ENCODE measurements at places on chromosomes 6 and 20. TPM values are rescaled to one million over a fixed set of nuclear protein-coding genes. Genes with fewer than 3 reads are reported as not detected.

DNA sequence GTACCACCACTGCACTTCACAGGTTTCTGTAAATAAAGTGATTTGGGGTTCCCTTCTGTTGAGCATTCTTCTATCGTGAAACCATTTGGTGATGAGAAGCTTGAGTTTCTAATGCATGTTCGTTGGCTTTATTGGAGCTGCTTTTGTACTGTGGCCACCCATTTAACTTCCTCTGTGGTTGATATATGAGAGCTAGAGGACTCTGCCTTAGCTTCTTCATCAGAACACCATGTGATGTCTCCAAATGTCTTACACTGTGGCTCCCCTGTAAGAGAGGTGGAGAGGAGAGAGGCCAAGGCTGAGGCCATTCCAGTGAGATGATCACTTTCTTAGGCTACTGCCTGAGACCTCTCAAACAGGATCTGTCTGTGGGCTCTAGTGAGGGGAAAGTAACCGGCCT lies 114.5 kb downstream of the SLC16A10 start:
- no peak for DNase-seq

CLVS2 gene
- under 0.01 TPM for polyA plus RNA-seq

DNA sequence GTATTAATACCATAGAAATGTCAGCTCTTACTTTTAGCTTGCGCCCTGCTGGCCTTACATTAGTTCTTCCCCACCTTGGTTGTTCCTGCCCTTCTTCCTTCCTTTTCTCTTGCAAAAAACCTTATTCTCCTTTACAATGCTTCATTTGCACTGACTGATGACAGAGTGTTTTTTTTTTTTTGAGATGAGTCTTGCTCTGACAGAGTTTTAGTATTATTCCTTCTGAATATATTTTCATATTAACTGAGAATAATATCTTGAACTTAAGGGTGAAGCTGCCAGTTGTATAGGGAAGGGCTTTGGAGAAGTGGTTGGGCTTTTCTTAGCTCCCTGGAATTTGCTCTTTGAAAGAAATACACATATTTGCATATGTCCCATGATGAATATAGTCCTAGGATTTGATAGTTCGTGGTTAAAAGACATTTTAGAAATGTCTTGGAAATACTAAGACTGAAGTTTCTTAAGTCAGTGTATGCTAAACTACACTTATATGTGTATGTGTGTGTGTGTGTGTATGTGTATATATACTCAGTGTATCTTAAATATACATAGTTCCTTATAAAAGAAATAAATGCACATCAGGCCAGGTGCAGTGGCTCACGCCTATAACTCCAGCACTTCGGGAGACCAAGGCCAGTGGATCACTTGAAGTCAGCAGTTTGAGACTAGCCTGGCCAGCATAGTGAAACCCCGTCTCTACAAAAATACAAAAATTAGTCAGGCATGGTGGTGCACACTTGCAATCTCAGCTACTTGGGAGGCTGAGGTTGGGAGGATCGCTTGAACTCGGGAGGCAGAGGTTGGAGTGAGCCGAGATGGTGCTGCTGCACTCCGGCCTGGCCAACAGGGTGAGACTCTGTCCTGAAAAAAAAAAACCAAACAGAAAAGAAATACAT lies 216.1 kb upstream of the MYLIP start:
- no peak for DNase-seq

DNA sequence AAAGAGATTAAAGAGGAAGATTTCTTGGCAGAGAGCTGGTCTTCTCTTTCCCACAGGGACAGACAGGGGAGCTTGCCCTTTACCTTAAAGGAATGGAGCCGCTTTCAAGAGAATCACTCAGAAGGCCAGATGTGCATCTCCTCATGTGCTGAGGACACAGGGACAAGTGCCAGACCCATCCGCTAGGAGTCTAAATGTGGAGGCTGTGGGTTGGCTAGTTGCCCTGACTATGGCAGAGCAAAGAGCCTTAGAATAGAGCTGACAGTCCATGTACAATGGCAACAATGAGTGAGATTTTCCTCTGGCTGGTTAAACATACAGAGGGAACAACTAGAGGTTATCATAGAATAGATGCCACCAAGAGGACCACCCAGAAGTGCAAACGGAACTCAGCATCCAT lies 7.3 kb upstream of the DOK5 start:
- no peak for DNase-seq

HLA-F gene
- polyA plus RNA-seq, result 30.7 TPM

SPATS1 gene
- not detected for polyA plus RNA-seq

DNA sequence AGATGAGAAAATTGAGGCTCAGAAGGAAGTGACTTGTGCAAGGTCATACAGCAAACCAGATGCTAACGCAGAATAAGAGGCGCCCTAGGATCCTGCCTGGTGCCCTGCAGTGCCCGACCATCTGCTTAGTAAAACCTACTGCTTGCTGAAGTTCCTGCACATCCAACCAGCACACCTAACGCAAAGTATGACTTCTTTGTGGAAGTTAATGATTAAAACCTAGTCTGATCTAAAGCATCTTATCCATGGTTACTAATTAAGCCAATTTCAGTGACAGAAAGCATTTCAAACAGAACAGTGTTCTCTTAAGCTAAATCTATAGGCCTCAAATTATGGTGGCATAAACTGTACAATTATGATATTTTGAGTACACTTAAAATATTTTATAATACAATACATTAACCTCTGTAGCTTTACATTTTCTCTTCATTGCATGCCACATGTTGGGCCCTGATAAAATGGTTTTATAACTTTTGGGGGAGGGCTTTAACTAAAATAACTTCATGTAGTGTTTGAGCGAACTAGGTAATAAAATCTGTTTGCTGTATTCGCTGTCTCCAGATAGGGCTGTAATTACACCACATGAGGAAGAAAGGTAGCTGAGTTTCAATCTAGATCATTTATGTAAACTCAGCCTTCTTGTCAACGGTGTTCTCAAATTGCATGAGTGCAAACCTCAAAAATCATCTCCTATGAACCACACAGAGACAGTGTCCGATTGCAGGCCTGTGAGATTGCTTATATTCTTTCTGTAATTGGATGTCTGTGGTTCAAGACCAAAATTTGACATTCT lies 37.5 kb upstream of the BEND3 start:
- DNase-seq, result peak; percentile 4

GRCh38 chr20:3135507-3136070 lies 24.1 kb downstream of the FASTKD5 start:
- no peak for DNase-seq

CST7 gene
- polyA plus RNA-seq, result 0.09 TPM

ZNF165 gene
- polyA plus RNA-seq, result 0.38 TPM

ZC3H12D gene
- 0.02 TPM for polyA plus RNA-seq

ORC3 gene
- 35.5 TPM for polyA plus RNA-seq

- DNase-seq, result no peak
Measured at GRCh38 chr6:128380891-128381290, 139.5 kb downstream of the PTPRK start.

- no peak for DNase-seq
Measured at GRCh38 chr6:42984924-42985475, 630 bp downstream of the PPP2R5D start.

GRCh38 chr20:38158701-38159351 lies 6.2 kb downstream of the TGM2 start:
- DNase-seq, result no peak

- DNase-seq, result no peak
Measured at GRCh38 chr6:20350215-20350614, 51.5 kb upstream of the E2F3 start.

GRCh38 chr20:25369971-25370370 lies 20.7 kb downstream of the ABHD12 start:
- no peak for DNase-seq

STMN3 gene
- polyA plus RNA-seq, result 12.7 TPM

RPRD1B gene
- 19.7 TPM for polyA plus RNA-seq

DNA sequence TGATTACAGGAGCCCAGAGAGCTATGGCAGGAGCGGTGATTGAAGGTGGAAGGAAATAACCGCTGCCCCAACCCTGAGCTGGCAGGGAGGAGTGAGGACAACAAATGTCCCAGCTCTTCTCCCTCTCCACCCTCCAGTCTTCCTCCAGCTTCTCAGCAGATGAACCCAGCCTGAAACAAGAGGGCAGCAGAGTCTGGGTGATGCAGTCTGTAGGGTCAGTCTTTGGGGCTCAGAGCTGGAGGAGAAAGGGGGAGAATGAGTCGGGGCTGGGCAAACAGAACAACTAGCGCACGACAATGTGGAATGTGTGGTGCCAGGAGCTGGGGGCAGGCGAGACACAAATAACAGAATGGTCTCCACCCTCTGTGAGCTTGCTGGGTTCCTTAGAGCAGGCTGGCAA lies 4.5 kb upstream of the GUCA1A start:
- no peak for DNase-seq

TRDN gene
- not detected for polyA plus RNA-seq

DNA sequence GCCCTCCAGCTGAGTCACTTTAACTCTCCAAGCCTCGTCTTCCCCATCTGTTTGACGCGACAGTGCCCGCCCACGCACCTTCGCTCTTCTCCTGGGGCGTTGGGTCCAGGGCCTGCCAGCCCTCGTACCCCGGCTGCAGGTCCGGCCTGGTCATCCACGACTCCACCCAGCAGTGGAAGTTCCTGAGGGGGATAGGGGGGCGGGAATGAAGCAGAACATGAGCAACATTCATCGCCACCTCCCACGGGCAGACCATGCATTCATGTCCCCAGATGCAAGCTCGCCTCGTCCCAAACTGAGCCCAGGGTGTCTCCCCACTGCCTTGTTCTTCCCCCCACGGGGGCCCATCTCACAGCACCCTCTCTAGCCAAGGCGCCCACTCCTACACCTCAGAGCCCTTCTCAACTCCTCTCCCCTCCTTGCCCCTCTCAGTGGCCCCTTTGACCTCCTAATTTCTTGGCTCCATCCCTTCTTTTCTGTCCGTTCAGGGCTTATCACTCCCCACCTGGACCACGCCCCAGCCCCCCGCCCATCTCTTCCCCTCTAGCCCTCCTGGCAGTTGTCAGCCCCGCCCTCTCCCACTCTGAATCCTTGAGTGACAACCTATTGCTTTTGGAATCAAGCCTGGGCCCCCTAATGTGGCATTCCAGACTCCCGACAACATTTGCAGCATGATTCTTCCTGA lies 23.7 kb downstream of the TGM2 start:
- DNase-seq, result no peak
